ENCODE measurements at places on chromosomes 2 and 18. TPM values are rescaled to one million over a fixed set of nuclear protein-coding genes. Genes with fewer than 3 reads are reported as not detected.

The TCF23 gene
- not detected for total RNA-seq

DNA sequence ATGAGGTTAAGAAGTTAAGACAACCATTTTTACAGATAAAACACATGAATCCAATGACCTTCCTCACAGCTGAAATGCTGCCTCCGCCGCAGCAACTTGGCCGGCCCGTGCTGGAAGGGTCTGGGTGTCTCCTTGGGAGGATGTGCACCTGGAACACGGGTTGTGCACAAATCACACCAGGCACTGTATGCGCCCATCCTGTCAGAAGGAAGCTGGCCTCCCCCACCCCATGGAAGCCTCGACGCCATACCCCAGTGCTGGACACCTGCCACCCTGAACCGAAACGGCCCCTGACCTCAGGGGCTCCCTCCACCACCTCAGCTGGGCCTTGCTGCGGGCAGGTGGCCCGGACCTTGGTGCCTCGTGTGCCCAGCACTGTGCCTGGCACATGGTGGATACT lies 111.8 kb downstream of the PXDN start:
- no peak for DNase-seq

- DNase-seq: no peak
Measured at GRCh38 chr18:42854558-42854957, 260.9 kb downstream of the RIT2 start.

The SLC16A14 gene
- total RNA-seq: 0.47 TPM

The ING5 gene
- total RNA-seq: 28.0 TPM

DNA sequence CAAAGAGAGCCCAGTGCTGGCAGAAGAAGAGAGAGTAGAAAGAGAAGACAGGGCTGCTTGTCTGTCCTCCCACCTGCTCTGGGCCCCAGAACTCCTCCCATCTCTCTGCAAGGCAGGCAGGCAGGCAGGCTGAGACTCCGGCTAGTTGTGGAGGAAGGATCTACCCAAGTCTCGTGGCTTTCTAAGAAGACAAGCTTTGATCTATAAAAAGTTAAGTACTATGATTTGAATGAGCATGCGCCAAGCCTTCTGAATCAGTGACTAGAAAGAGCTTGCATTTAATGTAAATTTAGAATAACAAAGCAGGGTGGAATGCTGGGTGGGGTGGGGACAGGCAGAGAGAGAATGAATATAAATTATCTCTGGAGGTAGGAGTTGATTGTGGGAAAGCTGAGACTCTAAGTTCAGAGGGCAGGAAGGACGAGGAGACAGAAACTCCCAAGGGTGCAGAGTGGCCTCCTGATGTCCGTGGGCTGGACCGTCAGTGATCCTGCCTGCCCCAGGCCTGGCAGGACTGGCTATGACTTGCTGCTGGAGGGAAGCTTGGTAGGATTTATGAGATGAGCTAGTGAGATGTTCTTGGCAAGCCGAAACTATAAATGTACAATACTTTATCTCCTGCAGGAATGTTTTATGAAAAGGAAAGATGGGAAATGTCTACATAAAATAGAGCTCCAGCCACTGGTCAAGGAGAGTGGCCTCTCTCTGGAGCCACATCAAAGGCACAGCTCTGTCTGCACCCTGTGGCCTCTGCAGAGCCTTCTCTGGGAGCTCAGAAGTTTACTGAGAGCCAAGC lies 447.5 kb downstream of the TNS1 start:
- DNase-seq: no peak

The ITGB1BP1 gene
- 137 TPM for total RNA-seq

GRCh38 chr2:234635284-234635683 lies 138.4 kb upstream of the ARL4C start:
- no peak for DNase-seq

The CHST9 gene
- total RNA-seq: not detected

The ANKRD36 gene
- total RNA-seq: 85.4 TPM

GRCh38 chr2:33436083-33436482 lies 40.4 kb upstream of the RASGRP3 start:
- no peak for DNase-seq

DNA sequence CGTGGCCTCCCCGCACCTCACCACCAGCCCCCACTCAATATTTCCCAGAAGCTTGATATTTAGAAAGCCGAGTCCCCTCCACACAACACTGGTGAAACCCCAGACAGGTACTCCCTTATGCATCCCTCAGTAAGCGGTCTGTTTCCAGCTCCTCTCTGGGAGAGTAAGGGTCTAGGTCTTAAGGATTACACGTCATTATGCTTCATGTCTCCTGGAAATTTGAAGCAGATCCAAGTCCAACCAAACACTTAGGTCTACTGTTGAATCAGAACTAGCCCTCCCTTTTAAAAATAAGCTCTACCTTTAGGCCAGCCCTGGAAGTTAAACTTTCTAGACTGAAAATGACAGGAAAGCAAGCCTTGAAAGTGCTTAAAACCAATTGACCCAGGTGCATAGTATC lies 1.5 kb upstream of the OST4 start:
- no peak for DNase-seq

DNA sequence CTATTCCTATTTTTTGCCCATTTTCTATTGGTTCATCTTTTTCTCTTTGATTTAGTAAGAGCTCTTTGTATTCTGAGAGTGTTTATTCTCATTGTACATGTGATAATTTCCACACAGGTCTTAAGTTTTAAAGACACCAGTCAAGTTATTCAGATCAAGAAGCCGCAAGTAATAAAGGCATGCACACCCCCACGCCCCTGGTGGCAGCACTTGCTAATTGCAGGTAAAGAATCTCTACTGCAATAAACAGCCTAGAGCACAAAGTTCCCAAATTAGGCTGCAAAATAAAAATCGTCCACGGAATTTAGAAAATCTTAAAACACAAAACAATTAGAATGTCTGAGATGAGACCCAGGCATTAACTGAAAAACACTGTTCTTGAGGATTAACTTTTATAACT lies 45.2 kb downstream of the ST3GAL5 start:
- no peak for DNase-seq

The IL37 gene
- total RNA-seq: not detected

The DPYSL5 gene
- total RNA-seq: not detected

The PROC gene
- total RNA-seq: 0.30 TPM

GRCh38 chr2:148257276-148257675 lies 236.4 kb downstream of the MBD5 start:
- DNase-seq: no peak

The BMP10 gene
- not detected for total RNA-seq

GRCh38 chr18:37489998-37490397 lies 75.6 kb downstream of the CELF4 start:
- DNase-seq: no peak

DNA sequence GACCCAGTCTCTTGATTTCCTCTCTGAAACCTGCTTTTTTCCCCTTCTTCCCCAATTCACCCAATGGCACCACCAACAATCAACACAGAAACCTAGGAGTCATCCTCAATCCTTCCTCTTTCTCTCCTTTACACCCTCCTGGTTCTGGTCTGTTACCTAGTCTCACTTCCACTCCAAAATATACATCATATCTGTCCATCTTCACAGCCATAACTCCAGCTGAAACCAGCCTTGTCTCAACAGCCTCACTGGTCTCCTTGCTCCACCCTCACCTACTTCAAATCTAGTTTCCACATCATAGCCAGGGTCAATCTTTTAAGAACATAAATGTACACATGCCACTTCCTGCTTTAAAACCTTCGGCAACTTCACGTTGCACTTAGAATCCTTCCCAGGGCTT lies 11.8 kb upstream of the TWSG1 start:
- DNase-seq: no peak

The FAM237A gene
- total RNA-seq: not detected

The CHRNG gene
- total RNA-seq: not detected

The CERKL gene
- not detected for total RNA-seq

The EVX2 gene
- total RNA-seq: not detected

The CTLA4 gene
- total RNA-seq: 66.6 TPM

DNA sequence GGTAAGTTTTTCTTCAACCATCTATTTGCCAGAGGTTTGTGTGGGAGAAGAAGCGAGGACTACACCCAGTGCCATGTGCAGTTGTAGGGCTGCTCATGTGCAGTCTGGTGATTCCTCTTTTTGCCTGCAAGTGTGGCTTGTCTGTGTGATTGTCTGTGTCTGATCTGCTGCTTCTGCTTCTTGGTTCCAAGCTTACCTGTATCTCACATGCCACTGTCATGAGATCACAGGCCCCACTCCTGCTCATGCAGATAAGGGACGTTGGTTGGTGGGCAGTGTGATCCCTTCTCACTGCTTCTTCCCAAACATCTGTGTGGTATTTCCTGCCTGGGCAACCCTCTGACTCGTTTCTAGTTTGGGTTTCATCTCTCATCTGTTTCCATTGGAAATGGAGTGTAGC lies 27.1 kb downstream of the RRM2 start:
- no peak for DNase-seq

DNA sequence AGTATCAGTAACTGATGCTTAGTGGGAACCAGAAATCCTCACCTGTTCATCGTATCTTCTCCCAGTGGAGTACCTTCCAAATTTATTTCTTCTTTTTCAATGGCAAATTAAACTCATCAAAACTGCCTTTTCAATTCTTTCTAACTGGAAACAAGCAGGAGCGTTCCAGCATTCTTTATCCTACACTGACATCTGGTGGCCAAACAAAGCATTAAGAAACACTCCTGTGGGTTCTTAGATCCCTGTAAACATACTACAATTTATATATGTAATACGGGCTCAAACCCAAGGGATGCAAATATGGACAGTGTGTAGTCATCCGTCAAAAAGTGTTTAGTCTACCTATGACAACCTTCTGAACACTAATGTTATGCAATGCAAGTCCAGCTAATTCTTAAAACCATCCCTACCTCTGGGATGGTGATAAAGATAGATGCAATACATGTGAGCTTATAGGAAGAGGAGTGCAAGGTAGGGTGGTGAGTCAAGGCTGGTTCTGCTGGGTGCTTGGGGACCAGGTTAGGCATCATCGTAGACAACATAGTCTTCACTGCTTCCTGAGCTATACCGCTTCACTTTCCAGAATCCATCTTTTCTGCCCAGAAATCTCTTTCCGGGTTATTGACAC lies 375.0 kb downstream of the CTNNA2 start:
- DNase-seq: no peak

The PLCL1 gene
- 0.20 TPM for total RNA-seq

Data from activated CD8-positive, alpha-beta memory T cell treated with anti-CD3 and anti-CD28 coated beads, Interleukin-2, amount 10 ng/mL, durations not matched to agents 7 days and 5 days (primary cell).